Mammary epithelial cell (primary cell): ENCODE measurements at places on chromosomes 7 and 10. TPM values are rescaled to one million over a fixed set of nuclear protein-coding genes. Genes with fewer than 3 reads are reported as not detected.

GRCh38 chr7:54860003-54860775 lies 101.2 kb upstream of the SEC61G start:
- DNase-seq = peak; percentile 49

GRCh38 chr10:125611756-125612155 lies 71.2 kb downstream of the TEX36 start:
- DNase-seq = no peak

The MBL2 gene
- not detected in 2 replicates for total RNA-seq

DNA sequence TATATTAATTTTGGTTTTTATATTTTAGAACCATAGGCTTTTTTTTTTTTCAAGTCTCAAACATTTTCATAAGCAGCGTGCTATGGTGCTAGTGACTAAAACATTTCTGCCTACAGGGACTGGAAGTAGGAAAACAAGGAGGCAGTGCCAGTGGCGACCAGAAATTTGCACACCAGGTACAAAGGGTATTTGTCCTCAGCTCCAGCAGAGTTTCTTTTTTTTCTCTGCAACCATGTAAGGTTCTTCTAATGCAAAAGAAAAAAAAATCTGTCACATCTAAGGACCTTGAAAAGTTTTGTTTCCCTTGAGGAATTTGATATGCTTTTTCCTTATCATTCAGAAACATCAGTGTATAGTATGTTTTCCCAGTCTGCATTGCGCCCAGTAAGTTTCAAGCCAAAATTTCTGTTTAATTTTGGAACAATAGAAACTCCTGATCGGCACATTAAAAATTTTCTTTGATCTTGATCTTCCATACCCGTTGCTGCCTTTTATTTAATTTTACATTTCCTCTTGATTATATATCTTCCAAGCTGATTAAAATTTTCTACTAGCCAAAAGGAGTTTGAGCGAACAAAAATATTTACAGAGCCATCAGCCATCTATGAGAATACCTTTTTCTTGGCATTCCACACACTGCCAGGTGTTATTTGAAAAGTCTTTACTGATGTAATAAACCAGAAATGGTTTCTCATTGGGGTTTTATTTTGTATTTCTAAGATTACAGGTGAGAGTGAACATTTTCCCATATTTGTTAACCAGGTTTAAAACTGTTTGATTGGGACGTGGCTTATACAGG lies 956 bp upstream of the KLHDC10 start:
- DNase-seq = no peak

DNA sequence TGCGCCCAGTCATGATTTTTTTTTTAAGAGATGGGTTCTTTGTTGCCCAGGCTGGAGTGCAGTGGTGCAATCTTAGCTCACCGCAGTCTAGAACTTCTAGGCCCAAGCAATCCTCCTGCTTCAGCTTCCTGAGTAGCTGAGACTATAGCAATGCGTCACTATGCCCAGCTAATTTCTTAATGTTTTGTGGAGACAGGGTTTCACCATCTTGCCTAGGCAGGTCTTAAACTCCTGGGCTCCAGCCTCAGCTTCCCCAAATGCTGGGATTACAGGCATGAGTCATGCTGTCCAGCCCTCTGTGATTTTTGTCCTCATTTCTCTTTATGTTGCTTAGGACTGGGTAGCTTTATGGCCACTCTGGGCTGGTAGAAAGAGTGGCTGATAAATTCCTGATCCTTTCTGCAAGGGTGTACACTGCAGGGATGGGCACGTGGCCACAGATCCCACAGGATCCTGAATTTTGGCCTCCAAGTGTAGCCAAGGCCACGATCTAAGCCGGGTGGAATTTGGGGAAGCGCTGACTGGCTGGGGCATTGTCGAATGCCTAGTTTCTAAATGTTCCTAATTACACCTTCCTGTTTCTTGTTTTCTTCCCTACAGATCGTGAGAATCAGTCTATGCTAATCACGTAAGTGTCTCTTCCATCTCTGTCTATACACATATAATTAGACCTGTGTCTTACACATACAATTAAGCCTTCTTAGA lies 24.1 kb upstream of the MYH16 start:
- DNase-seq = peak; percentile 26
